Esophagus squamous epithelium (tissue), 5 donors: ENCODE measurements at places on chromosomes 16 and 17.

DNA sequence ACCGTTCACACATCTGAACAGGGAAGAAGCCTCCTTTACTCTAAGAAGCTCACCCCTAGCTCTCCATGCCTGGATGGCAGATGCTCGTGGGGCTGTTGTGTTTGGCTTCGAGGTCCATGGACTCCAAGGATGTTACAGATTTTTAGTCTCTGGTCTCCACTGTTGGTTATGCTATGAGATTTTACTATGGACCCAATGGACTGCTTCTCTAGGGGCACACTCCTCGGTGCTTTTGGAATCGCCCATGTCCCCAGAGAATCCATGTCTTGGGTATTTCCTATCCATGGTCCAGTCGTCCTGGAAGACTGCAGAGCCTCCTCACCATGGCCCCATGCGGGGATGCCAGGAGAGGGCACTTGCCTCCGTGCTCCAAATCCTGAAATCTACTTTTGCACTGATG is 83.4 kb downstream of the KCNJ12 start:
- DNase-seq = no peak

- DNase-seq = no peak
These were observed 6.8 kb upstream of the OSGIN1 start for GRCh38 chr16:83946154-83946780.

GRCh38 chr17:68424861-68425260 is 32.4 kb downstream of the WIPI1 start:
- DNase-seq = no peak

DNA sequence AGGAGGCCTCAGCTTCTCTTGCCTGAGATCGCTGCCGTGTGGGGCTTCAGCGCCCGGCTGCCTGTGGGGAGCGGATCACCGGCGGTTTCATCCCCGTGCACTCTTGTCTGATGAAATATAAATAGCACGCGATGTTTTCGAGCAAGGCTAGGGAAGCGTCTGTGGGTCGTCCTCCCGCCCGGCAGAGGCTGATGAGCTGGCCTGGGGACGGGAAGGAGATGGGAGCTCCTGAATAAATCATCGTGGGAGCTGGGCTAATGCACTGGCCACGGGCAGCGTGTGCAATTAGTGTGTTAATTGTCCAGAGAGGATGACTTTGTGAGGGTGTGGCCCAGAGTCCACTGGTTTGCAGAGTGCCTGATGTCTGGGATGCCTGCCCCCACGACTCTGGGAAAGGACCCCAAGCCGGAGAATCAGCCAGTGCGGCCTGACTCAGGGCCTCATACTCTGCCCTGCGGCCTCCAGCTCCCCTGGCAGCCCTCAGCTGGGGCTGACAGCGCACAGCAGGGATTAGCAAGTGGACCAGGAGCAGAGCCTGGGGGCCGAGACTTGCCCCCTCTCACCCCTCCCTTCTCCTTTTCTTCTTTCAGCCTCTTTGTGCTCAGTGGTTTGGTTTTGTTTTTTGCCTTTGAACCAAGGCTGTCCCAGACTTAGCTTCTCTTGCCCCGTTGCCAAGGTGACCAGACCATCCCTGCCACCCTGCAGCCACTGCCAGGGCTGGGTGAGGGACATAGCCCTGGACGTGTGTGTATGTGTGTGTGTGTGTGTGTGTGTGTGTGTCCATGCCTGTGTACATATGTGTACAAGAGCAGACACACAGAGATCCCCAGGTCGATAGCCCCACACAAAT is 21.4 kb downstream of the KCNJ12 start:
- DNase-seq = no peak

DNA sequence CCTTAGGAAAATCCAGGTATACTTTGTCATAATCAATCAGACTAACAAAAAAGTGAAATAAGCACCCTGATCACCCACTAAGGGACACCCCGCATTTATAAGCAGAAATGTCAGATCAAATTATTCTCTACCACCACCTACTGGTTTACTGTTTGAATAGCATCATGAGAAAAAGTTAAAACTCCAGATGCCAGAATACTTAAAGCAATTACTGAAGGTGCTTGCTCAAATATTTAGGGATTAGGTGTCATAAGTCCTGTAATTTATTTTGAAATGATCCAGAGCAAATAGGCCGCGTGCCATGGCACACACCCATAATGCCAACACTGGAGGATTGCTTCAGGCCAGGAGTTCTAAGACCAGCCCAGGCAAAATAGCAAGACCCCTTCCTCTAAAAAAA is 2.3 kb downstream of the TOP2A start:
- no peak for DNase-seq

- DNase-seq = no peak
These were observed 41.6 kb downstream of the SPAG9 start for GRCh38 chr17:51079049-51079448.

DNA sequence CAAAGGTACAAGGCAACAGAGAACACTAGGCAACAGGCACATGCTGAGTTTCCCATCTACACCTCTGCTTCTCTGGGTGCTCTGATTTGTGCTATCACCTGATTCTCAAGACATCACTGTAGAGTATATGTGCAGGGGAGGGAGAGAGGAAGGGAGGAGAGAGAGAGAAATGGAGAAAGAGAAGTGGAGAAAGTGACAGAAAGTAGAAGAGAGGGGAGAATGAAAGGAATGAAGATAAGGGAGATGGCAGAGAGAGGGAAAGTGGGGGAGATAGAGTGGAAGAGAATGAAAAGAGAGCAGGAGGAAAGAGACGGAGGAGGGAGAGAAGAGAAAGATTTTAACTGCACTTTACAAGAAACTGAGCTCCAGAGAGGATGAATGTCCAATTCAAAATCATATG is 340.7 kb upstream of the CDH5 start:
- DNase-seq = no peak

DNA sequence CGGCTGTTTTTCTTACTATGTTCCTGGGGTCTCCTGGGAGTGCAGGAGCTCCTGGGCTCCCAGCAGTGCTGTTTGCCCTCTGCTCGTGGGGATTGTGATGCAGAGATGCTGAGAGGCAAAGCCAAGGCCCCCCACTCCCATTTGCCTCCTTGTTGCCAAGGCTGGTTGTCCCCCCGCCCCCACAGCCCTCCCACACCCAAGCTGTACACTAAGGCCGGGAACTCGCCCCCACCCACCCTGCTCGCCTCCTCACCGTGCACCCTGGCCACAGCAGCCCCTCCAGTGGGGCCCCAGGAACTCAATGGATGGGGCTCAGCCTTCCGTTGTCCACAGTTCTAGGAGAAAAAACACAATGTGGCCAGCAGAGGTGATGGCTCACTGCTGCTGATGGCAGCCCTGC is 10.2 kb downstream of the NLRC3 start:
- DNase-seq = no peak

DNA sequence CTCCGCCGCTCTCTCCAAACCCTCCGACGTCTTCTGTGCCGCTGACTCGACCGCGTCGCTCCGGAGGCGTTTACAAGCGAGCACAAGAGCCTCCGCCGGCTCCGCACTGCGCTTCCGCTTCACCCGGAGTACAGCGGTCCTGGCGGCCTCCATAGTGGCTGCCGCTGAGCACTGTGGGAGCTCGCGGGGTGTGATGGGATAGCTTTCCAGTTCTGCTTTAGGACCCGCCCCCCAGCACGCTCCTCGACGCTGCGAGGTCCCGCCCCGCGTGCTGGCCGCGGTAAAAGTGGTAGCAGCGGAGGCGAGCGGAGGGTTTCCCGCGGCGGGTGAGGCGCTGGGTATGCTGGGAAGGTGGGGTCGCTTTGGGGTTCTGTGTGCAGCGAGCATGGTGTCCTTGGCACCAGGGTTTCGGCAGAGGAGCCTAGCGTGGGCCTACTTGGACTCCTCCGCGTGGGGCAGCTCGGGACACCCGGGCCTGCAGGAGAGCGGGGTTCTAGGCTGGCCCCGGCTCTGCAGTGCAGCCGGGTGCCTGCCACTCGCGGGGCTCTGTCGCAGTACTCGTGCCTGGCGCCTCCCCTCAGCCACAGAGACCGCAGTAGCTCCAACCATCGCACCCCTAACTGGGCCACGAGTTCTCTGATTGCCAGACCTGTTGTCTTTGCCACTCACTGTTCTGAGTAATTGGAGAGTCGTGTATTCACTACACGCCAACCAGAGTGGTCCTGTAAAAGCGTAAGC is at the start of the genes PRMT7 and SLC7A6OS:
TSS of gene PRMT7 (plus strand) at position 246 of the 738 bp plus-strand sequence. CDS start 4,961 bp downstream, outside the sequence.
TSS of gene SLC7A6OS (minus strand) at position 173 of the 738 bp plus-strand sequence. CDS start at position 153, 20 bp downstream.
- DNase-seq = peak; percentile 80

DNA sequence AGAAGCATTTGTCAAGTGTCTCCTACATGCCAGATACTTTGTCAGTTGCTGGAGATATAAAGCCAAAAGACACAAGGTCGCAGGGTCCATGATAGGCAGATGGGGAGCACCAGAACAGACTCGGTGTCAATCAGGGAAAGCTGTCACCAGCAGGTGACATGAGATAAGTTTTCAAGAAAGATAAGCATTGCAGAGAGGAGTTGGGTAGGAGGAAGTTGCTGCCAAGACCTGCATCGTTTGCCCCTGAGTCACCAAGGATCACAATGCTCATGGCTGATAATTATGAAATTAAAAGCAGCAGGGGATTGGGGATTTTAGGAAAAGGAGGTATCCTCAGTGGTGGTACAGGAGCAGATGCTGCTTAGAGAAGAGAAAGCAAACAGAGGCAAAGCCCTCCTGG is 551.1 kb upstream of the CDH11 start:
- no peak for DNase-seq

GRCh38 chr16:49809062-49809461 is 46.9 kb downstream of the ZNF423 start:
- no peak for DNase-seq

DNA sequence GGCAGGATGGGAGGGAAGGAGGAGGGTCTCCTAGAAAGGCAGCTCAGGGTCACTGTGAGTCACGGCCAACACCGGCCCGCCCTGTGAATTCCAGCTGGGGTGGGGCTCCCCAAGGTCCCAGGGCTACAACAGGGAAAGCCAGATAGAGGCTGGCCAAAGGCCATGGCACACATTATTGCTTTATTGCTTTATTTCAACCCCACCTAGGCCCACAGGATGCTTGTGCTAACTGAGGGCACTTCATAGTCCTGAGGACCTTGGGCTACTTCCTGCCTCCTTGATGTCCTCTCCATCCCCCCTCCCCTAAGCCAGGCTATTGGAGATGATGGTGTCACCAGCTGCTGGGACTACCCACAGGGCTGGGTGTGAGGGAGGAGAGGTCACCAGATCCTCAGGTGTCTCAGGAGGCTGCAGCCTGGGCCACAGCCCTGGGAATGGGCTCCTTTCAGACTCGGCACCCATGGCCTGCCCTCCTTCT is 26.1 kb downstream of the LRRC75A start:
- DNase-seq = no peak

DNA sequence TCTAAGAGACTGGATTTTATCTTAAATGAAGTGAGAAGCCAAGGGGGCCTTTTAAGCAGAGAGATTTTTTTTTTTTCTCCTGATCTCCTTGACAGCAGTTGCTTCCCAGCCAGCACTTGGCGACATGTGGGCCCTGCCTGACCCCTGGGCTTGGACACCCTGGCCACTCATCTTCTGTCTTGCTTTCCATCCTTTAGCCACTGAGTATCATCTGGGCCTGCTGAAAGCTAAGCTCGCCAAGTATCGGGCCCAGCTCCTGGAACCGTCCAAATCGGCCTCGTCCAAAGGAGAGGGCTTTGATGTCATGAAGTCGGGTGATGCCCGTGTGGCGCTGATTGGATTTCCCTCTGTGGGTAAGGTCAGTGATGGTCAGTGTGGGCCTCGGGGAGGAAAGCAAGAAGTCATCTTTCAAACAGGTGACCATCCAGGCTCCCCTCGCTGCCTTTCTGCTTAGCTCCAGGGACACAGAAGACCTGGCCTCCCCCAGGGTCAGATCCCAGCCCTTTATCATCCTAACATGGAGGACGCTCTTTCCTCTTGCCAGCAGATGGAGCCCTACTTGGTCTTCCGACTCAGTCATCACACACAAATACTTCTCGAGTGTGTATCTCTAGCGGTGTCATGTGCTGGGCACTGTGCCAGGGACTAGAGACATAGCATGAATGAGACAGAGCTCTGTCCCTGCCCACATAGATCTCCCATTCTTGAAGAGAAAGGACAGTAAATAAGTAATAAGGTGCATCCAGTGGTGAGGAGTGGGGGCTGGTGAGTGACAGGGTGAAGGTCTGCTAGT is 6.1 kb downstream of the DRG2 start:
- no peak for DNase-seq

DNA sequence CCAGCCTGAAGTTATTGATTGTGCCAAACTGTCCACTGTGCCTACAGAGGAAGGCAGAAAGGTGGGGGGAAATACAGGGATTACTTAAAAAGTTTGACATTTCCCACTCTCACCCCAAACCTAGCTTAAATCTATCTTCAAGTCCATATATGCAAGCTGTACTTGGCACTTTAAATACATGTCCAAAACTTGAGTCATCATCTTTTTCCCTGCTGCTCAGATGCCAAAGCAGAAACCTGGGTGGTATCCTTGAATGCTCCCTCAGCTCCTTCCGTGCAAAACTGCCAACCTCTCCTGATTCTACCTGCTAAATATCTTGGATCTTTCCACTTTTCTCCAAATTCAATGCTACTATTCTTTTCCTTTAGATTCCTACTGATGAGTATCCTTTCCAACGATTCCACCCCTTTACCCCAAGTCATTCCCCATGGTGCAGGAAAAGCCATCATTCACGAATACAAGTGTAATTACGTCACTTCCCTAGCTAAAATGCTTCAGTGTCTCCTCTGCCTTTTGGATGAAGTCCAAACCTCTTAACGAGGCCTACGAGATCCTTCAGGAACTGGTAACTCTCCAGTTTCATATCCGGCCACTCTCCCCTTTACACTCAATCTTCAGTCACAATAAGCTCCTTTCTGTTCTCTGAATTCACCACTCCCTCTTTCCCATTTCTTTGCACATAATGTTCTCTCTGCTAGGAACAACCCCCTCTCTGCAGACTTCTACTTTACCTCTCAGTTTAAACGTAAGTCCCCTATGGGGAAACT is 9.3 kb downstream of the BECN1 start:
- no peak for DNase-seq

DNA sequence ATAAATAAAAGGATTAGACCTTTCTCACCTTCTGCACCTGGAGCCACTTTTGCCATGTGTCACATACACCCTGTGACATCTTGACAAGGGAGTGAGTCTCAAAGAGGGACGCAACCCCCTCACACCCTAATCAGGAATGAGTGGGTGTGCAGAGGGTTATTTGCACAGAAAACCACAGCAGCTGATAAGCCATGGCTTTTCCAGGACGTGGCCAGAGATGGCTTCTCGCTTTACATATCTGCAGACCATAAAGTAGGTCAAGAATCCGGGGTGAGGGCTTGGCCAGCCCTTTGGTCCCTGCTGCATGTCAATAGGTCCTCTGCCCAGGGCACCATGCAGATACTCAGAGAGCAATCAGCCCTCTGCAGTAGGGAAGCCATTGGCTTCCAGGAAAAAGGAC is 2.4 kb upstream of the CD300LF start:
- DNase-seq = no peak

DNA sequence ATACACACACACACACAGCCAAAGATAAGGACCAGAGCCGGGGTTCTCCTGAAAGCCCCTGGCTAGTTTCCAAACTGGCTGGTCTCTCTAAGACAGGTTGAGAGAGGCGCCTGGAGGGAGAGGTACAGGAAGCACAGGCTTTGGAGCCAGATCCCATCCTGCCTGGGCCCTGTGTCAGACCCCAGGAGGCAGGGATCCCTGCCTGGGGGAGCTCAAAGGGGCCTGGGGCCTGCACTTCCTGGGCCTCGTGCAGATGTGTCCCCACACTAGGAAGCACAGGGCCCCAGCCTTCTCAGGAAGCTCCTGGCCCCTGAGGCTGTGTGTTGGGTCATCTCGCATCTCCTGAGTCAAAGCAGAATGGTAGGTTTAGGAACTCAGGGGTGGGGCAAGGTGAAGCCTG is 16.0 kb downstream of the SLC5A10 start:
- no peak for DNase-seq

- DNase-seq = no peak
These were observed 8.9 kb downstream of the CALB2 start for GRCh38 chr16:71367241-71367976.
